ENCODE measurements at places on chromosomes 13 and 19. TPM values are rescaled to one million over a fixed set of nuclear protein-coding genes. Genes with fewer than 3 reads are reported as not detected.

Gene NEK5
- total RNA-seq: not detected

Gene IZUMO2
- total RNA-seq: not detected

Gene SERP2
- total RNA-seq: not detected

DNA sequence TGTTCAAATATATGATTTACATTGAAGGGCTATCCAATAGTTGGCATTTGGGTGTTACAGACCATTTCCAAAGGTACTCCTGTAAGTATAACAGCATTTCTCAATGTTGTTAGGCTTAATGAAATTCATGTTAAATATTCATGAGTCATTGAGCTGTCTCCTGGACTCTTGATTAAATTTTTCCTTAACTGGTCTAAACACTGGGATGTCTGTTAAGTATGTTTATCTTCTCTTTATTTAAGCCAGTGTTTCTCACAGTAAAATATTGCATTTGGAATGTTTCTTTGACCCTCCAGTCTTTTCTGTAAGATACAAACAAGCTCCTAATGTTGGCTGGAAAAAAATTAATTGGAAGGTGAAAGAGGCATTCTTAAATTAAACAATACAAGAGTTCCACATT, 402.5 kb upstream of the HTR2A start:
- no peak for DNase-seq

DNA sequence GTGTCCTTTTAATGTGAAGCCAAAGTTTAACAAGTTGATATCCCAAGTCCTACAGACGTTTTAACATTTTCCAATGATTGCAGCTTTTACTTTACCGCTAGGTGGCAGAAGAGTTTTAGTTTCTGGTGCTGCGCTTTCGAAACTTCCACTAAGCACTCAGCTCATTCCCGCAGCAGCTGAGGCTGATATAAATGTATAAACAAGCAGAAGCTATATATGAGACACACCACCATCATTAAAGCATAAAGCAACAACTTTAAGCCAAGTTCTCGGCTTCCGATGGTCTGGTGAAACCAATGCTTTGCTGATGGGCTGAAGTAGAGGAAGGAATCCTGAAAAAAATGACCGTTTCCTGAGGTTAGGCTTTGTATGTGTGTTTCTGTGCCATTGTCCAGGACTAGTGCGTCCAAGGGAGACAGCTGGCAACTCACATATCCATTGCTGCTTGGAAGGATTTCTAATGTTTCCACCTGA, 753.9 kb downstream of the OLFM4 start:
- DNase-seq: no peak

Gene TMPRSS9
- not detected for total RNA-seq

DNA sequence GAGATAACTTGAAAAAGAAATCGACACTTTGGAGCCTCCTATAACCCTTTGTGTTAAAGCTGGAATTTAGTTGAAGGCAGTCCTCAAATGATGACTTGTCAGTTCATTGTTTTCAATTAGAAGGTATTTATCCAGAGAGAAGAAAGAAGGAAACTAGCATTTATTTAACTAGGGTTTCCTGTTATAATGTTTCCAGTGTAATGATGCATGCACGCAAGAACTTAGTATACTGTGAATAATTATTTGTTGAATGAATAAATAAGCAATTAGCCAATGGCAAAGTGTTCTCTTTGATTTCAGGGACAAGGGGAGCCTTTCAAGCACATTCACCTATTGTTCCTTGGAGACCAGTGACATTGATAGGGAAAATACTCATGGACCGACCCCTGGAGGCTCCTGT, 307.4 kb downstream of the KLF5 start:
- no peak for DNase-seq

DNA sequence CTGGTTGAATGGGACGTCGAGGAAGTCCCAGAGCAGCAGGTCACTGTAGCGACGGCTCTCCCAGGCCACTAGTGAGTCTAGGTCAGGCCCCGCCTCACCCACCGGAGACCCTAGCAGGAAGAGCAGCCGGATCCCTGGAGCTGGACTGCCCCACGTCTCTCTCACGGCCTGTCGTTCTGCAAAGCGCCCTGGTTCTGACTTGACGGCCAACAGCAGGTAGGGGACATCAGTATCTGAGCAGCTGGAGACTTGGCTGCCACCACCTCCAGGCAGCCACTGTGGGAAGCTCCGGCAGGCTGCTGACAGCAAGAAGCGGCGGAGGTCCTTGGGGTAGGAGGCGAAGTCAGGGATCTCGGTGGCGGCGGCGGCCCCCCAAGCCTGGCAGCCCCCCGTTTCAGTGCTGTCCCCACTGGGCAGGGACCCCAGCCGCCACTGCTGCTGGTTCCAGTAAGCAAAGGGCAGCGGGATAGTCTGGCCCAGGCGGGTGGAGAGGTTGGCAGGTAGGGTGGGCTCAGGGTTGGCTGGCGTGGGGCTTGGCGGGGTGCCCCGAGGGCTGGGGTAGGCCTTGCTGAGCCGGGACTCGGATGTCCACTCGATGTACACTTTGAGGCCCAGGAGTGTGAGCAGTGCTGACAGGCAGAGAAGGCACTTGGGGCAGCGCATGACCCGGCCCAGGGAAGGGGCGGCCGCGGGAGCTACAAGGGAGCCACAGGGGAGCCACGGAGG, 895 bp downstream of the B3GNT8 start:
- DNase-seq: no peak

Gene FPR3
- total RNA-seq: 1.4 TPM

DNA sequence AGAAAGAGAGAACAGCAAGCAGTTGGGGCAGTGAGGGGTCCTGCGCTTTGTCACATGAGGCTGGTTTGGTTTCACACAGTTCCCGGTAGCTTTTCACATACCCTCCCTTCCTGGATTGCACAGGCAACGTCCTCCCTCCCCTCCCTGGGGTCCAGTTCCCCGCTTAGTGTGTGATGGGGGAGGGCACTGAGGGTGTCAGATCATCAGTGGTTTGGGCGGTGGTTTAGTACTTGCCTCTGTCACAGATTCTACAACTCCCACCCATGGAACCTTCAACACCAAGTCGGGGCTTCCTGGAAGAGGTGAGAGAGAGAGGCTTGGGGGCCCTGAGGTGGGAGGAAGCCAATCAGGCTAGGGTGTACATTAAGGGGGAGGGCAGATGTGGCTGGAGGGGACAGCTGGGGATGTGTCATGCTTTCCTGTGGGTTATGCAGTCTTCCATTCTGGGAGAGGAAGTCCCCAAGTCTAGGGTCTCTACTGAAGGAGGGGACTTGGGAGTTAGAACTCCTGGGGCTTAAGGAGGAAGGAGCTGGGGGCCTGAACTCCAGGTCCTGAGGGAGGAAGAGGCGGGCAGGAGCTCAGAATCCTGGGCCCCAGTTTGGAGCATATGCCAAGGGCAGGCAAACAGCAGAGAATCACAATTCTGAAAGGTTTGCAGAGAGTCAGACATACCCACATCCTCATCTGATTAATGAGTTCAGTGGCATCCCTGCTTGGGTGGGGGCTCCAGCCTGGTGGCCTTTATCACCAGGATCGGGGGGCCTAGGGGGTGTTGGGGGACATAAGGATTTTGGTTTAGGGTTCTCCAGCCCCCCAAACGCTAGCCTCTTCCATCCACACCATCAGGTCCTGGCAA, at the start of gene NKG7:
TSS of gene NKG7 (minus strand) at position 6 of the 856 bp plus-strand sequence. CDS start 119 bp downstream, outside the sequence.
- peak; percentile 53 for DNase-seq

Gene FAM83E
- 8.0 TPM for total RNA-seq

DNA sequence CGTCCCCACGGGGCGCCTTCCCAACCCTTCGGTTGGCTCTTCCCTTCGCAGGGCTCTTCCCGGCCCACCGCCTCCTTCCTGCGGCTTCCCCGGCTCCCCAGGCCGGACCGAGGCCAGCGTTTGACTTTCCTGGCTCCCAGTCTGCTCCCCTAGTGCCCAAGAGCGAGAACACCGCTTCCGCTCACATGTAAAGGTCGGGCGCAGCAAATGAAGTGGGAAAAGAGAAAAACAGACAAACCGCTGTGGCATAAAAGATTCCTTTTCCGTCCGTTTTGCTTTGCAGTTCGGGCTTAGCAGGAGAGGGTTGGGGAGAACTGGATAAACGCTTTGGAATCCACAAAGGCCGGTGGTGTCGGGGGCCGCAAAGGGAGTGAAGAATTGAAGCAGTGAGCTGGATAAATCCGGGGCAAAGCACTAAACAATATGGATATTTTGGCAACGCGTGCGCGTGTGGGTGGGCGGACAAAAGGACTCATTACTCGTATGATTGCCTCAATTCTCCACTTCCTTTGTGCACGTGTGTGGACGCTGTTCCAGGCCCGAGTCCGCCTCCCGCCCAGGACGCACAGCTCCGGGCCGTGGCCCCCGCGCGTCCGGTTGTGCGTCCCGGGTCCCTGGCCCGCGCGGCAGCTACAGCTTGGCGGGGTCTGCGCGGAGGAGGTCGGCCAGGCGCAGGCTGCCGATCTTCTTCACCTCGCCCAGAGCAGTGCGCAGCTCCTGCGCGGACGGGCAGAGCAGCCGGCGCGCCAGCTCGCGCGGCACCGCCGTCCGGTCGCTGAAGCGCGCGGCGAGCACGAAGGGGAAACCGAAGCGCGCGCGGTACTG, 8.6 kb upstream of the CDX2 start:
- DNase-seq: no peak

- DNase-seq: peak; percentile 47
Observed at GRCh38 chr19:2266183-2266993, 10.2 kb upstream of the JSRP1 start.

Gene PSG7
- total RNA-seq: not detected

Gene CEACAM7
- total RNA-seq: not detected

Gene CYP4F2
- total RNA-seq: not detected

Gene NLRP4
- not detected for total RNA-seq

- no peak for DNase-seq
Observed at GRCh38 chr13:56861476-56861875, 279.2 kb upstream of the PRR20A start.

Gene ZNF98
- total RNA-seq: not detected

Gene CFAP97D2
- total RNA-seq: 2.0 TPM

- DNase-seq: no peak
Observed at GRCh38 chr19:45186509-45187334, 8.1 kb downstream of the BLOC1S3 start.

Gene THSD8
- total RNA-seq: not detected

DNA sequence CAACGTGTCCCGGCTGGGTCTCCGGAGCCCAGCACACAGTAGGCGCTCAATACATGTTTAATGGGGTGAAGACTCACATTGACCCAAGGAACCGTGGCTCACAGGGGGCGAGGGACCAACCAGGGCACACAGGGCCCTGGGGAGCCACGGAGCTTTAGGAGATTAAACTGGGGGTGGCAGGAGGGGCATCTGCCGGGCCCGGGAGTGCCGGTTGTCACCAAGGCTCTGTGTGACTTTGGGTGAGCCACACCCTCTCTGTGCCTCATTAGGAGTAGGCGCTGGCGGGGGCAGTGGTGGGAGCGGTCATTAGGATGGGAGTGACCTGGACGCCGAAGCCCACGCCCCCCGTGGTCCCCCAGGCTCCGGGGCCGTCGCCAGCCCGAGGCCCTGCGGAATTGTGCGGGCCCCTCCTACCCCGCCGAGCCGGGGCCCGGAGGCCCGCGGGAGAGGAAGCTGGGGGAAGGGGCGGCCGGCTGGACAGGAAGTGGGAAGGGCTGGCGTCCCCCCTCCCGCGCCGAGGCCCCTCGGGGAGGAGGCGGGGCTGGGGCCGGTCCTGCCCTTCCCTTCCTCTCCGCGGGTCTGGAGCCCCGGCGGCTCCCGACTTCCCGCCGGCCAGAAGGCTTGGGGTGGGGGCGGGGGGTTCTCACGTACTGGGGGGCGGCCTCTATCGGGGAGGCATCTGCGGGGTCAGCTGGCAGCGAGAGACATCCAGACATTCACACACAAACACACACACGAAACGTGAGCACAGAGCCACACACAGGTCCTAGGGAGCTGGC, 1.8 kb upstream of the SSBP4 start:
- DNase-seq: no peak

GRCh38 chr13:29892151-29892550, 41.7 kb upstream of the UBL3 start:
- DNase-seq: no peak

Gene FFAR3
- total RNA-seq: not detected

DNA sequence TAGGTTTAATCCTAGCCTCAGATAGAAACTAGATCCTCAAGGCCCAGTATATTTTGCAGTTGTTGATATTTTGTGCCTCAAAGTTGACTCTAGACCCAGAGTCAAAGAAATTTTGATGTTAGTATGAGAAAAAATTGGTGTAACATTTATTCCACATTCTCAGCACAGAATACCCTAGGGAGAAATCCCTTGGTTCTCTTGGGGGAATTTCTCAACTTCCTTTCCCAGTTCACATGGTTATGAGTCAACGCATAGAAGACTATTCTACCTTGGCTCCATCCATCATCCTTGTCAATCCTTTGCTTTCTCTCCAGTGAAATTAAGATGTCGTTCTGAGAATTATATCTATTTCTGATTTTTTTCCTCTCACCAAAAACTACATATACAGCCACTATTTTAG, 145.3 kb downstream of the POSTN start:
- DNase-seq: no peak

GRCh38 chr13:70390968-70391367, 282.7 kb upstream of the KLHL1 start:
- DNase-seq: no peak

Gene ZNF763
- 11.3 TPM for total RNA-seq

DNA sequence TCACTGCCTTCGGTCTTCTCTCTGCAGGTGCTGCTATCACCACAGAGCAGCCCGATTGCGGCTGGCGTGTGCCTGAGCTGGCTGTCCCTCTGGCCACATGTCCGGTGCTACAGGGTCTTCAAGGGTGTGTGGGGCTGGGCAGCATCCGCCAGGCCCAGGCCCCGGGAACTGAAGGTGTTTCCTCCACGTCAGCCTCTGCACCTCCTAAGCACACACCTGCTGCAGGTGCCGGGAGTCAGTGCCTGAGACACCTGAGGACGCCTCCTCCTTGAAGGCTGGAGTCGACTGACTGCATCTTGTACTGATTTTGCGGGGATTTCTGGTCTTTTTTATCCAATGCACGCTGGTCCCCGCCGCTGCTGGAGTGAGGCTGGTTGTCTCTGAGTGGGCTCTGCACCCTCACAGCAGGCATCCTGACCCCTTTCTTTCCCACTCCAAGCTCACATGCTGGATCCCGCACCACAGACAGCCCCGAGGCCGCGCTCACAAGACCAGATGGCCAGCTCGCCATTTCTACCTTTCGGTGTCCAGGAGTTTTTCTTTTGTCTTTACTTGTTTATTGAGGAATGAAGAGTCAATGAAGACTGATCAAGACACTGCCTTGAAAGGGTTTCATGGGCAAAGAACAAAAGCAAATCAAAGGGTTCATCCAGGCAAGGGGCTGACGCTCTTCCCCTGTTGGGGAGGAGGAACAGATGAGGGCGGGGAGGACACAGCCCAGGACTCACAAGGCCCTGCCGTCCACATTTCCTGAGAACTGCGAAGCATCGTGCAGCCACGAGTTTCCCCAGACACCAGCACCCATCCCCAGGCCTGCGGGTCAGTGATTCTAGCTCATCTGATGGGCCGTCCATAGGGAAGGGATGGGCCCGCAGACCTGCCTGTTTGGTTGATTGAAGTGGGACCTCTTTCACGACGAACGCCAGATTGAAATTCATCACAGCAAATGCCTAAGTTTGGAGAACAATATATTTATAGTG, 203.8 kb upstream of the SOX1 start:
- no peak for DNase-seq

Gene RCBTB2
- total RNA-seq: 8.1 TPM

GRCh38 chr19:10717356-10718204, at the start of gene DNM2:
TSS of gene DNM2 (plus strand) at chr19:10718079. CDS start at chr19:10718243, 164 bp downstream.
- peak; percentile 96 for DNase-seq

Data from naive thymus-derived CD8-positive, alpha-beta T cell (primary cell).